ENCODE measurements at places on chromosomes 3 and 15.

- no peak for DNase-seq
These were observed 152.8 kb upstream of the BHLHE40 start for GRCh38 chr3:4826237-4827100.

GRCh38 chr15:98344591-98344990, 303.7 kb upstream of the IGF1R start:
- no peak for DNase-seq

GRCh38 chr3:50617096-50617791, at the start of gene MAPKAPK3:
Gene MAPKAPK3, plus strand, starts transcription at chr3:50617151. Its CDS starts 415 bp downstream, at chr3:50617566.
- no peak for DNase-seq

DNA sequence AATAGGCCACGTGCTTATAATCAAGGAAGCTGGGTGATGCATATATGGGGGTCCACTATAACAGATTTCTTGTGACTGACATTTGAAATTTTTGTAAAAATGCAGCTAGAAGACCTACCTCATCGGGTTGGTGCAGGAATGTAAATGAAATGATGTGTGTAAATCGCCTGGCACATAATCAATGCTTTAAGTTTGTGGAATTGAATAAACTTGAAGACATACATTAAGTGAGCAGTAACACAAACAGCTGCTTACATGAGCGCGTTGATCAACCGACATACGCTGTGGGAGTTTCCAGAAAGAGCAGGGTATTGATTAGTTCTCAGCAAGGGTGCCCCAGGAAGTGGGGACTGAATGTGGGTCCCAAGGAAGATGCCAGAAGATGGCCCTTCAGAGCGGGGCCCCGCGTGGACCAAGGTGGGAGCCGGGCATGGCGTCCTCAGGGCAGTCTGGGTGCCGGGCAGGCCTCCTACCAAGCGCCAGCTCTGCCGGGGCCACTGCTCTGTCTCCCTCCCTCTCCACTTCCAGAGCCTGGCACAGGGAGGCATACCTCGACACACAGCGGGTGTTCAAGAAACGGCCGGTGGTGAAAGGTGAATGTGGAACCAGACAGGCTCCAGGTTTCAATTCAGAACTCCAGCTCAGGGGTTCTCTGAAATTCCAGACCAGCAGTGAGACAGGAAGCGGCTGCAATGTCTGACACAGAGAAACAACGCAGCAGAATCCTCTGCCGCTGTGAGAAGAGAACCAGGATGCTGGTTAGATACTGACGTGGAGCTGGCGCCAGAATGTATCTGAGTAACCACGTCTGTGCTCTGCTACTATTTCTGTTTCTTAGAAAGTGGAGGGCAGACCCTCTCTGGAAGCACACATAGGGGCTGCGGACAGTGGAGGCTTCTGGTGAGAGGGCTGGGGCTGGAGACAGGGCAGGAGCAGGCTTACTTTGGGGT, 12.6 kb downstream of the BFSP2 start:
- no peak for DNase-seq

GRCh38 chr3:39752019-39752637, 57.3 kb upstream of the MYRIP start:
- DNase-seq = no peak

DNA sequence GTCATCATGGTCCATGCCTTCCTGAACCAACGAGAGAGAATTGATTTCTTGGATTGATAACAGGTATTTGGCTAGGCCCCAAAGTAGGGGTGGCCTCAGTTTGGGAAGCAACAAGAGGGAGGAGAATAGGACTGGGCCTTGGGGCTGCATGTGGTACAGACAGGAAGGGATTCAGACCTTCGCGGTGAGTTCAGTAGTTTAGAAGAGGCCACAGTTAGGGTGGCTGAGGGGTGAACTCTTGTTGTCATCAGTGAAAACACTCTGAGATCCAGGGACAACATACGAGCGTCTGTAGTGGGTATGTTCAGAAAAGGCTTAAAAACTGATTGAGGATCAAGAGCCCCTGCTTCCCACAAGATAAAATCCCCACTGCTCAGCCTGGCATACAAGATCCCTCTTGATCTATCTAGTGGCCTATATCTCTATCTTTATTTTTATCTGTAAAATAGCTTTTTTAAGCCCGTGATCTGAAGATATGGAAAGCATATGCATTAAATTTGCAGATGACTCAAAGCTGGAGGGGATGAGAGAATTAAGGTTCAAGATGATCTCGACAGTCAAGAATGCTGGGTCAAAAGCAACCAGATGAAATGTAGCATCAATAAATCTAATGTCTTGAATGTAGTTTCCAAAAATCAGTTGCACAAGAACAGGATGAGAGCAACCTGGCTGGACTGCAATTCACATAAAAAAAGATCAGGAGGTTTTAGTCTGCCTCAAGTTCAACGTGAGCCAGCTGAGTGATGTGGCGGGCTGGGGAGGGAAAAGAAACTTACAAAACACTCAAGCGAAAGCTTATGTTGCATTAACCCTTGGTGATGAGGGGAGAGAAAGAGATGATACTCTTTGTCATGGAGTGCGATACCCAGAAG, 221.1 kb upstream of the TLE3 start:
- no peak for DNase-seq

- peak; percentile 68 for DNase-seq
These were observed 103.2 kb upstream of the TJP1 start for GRCh38 chr15:29925227-29926082.

DNA sequence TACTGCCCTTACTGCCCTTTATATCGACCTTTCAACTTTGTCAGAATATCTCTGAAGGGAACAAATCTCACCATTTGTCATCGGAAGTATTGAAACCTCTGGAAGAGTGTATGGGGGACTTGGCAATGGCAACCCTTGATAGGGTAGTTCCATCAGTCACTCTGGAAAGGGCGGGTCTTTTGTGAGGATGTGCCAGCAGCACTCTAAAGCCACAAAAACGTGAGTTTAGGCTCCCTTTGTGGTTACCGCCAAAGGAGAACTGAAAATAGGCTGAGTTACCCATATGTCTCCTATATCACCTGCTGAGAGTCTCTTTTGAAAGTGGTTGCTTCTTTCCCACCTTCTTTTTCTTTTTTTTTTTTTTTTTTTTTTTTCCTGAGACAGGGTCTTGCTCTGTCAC, 296.8 kb upstream of the CHRM5 start:
- no peak for DNase-seq

DNA sequence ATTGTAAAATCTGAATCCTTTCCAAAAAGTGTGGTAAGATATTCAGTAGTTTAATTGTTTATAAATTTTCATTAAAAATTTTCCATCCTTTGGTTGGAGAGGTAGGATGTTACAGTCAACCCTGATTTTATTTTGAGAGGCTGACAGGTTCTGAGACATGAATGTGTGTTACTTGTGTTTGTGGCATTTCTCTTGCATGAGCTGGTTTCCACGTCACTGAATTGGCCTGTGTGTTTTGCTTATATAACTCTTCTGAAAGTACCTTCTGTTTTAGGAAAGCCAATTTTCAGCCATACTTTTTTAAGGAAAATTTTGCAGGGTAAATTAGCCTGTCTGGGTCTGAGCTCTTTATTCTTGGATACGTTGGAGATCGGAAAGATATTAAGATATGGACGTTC, 30.7 kb downstream of the PXYLP1 start:
- no peak for DNase-seq

DNA sequence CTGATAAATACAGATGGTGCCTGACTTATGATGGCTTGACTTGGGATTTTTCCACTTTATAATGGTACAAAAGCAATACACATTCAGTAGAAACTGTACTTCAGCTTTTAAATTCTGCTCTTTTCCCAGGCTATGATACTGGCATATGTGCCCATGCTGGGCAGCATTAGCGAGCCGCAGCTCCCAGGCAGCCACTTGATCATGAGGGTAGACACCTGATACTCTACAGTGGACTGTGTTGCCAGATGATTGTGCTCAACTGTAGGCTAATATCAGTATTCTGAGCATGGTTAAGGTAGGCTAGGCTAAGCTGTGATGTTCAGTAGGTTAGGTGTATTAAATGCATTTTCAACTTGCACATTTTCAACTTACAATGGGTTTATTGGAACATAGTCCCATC, 17.7 kb upstream of the FEM1B start:
- DNase-seq = no peak

GRCh38 chr3:25426408-25426807, 1.7 kb upstream of the RARB start:
- DNase-seq = no peak

- DNase-seq = peak; percentile 85
These were observed at the start of gene ICE2 for GRCh38 chr15:60478566-60479360. Gene ICE2, minus strand, starts transcription at chr15:60479142. Its CDS starts 1,165 bp downstream, at chr15:60477977.

DNA sequence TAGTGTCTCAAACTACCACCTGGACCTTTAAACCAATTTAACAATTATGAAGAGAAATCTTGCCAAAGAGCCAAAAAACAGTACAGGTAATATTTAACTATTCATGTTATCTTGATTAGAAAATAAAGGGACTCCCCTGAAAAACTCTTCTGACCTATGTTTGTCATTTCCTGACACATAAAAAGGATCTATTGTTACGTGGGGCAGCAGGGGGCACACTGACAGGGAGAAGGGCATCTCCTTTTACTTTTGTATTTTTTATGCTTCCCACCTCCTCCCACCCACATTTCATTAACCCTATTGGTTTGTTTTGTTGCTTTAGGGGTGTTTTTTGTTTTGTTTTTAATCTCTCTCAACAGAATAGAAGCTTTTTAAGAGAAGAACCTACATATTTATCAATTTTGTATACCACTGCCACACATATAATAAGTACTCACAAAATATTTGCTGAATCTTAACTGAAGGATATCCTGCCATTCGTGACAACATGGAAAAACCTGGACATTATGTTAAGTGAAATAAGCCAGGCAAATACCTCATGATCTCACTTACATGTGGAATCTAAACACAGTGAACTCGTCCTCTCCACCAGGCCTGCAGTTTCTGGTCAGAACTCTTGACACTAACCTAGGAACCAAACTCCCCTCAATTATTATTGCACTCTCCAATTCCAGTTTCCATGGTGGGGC, 17.7 kb downstream of the STAG1 start:
- DNase-seq = no peak

DNA sequence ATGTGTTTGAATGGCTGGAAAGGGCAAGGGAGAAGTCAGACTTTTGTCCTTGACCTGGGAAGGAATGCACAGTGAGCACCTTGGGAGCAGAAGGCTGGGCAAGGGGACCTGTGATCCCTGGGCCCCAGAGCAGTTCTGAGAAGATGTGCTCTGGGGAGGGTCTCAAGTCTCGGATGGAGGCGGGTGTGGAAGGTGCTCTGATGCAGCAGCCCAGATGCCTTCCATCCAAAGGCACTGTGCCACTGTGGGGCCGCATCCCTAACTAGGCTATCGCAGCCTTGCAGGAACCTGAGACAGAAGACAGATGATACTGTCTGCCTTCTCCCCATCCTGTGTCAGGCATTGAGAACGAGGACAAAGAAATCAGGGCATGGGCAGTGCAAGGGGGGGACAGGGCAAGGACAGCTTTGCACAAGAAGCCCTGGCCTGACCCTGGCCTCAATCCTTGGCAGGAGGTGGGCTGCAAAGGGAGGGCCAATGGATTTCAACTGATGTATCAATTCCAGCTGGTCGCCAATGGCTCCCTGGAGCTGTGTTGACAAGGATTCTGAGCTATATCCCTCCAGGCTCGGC, 14.6 kb upstream of the PRKCD start:
- no peak for DNase-seq

DNA sequence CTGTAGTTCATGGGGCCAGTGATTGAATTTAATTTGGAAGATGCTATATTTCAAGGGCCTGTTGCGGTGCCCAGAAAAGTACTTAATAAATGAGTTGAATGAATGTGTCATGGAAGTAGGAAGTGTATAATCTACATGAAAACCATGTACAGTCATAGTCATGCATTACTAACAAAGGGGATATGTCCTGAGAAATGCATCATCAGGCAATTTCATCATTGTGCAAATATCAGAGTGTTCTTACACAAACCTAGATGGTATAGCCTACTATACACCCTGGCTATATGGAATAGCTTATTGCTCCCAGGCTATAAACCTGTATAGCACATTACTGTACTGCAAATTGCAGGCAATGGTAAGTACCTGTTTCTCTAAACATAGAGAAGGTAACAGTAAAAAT, 10.7 kb upstream of the MYO5C start:
- no peak for DNase-seq

DNA sequence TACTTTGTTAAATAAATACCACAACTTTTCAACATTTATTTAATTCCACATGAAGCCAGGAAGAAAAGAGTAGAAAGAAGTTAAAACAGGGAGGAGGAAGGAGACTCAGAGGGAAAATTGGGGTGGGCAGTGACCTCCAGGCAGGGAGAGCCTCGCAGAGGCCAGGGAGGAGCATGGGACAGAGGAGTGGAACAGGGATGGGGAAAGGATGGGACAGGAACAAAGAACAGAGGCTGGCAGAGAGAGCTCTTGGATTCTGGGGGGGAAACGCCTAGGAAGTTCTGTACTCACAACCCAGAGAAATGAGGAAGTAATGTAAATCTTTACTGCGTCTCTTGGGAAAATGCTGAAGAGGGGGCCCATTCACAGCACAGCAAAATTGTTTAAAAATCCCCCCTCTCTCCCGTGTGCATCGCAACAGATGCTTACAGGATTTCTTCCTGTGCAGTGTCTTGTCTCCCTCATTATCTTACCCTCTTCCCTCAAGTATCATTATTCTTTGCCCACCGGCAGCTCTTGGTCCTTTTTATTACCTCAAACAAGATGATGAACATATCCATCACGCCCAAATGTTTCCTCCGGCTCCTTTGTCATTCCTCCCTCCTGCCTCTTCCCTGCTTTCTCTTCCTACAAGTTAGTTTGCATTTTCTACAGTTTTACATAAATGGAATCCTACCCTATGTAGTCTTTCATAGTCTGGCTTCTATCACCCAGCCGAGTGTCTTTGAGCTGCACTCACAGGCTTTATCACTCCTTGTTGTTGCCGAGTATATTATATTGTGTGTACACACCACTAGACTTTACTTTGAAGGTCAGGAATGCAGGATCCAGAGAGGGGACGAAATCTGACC, 65.5 kb downstream of the ARHGAP31 start:
- DNase-seq = no peak

GRCh38 chr3:162491952-162492351, 995.3 kb downstream of the OTOL1 start:
- no peak for DNase-seq

DNA sequence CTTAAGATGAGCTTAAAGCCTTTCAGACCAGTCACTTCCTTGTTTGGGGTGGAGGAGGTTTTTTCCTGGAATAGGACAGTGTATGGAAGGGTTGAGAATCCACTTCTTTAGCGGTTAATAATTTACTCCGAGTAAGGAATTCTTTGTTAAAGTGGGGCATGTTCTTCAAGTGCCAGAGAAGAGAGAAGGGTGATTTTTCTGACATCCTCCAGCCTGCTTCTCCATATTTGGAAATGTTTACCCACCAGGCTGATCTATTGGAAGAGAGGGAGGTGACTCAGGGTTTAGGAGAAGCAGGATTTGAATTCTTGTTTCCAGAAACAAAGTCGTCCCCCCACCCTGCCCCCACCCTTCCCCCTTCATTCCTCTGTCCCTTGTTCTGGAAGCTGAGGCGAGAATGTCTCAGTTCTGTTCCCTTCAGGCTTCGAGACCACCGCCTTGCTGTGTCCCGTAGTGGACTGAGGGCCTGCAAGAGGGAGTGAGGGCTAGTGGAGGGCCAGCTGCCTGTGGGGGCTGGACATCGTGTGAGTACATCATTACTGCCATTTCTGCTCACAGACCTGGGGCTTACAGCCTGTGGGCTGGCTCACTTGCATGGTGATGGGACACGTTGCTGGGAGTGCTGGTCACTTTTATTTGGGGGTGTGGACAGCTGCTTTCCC, 58.5 kb downstream of the LPP start:
- DNase-seq = no peak

- no peak for DNase-seq
These were observed 4.1 kb downstream of the ISLR2 start for GRCh38 chr15:74134387-74135027.

All from smooth muscle cell of the brain vasculature (primary cell).